WERI-Rb-1 (cell line): ENCODE measurements at places on chromosomes 5 and 9.

GRCh38 chr5:155934964-155935363 lies 392.0 kb upstream of the SGCD start:
- DNase-seq, result no peak

GRCh38 chr9:121233906-121234831 lies 32.5 kb upstream of the RAB14 start:
- no peak for DNase-seq

- peak; percentile 47 for DNase-seq
Observed at GRCh38 chr5:73591102-73591695, 25.7 kb downstream of the UTP15 start.

DNA sequence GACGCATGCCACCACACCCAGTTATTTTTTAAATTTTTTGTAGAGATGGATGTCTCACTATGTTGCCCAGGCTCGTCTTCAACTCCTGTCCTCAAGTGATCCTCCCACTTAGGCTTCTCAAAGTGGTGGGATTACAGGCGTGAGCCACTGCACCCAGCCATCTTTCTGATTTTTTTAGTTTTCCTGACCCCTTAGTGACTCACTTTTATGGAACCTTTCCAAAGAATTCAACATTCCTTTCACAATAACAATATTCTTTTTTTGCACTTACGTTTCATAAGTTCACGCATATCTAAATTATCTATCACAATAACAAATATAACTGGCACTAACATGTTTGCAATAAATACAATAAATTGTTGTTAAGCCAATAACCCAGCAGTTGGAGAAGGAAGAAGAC lies 8.5 kb downstream of the ELOVL7 start:
- DNase-seq, result no peak

- DNase-seq, result peak; percentile 52
Observed at GRCh38 chr9:114908104-114908622, 22.2 kb downstream of the TNFSF8 start.

- no peak for DNase-seq
Observed at GRCh38 chr9:114372921-114373448, 14.8 kb downstream of the AKNA start.

GRCh38 chr5:7857926-7858632 lies 7.1 kb upstream of the CFAP90 start:
- no peak for DNase-seq

- DNase-seq, result no peak
Observed at GRCh38 chr5:80659106-80659505, 4.3 kb upstream of the DHFR start.
